ENCODE measurements at places on chromosomes 16 and 17.

DNA sequence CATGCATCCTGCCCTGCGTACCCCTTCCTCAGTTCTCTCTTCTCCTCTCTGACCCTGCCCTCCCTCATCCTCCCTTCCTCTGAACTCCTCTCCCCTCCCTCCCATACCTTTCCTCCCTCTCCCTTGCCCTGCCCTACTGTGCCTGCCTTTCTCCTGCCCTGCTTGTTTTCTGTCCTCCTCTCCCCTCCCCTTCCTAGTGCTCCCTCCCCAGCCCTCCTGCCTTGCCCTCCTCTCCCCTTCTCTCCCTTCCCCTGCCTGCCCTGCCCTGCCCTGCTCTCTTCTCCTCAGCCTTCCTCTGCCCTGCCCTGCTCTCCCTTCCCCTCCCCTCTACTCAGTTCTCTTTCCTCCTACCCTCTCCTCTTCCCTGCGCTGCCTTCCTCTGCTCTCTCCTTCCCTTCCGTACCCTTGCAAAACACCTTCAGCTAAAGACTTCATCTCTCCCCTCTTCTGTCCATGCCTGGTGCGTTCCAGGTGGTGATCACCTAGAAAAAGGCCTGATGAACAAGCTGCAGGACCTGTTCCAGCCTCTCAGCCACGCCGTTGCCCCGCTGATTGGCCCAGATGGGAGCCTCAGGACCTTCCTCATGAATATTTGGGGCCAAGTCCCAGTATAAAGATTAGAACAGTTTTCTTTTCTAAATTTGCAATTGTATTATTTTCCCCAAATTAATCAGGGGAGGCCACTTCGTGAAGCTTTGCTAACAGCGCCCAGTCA is 290.5 kb downstream of the CPPED1 start:
- DNase-seq, result no peak

DNA sequence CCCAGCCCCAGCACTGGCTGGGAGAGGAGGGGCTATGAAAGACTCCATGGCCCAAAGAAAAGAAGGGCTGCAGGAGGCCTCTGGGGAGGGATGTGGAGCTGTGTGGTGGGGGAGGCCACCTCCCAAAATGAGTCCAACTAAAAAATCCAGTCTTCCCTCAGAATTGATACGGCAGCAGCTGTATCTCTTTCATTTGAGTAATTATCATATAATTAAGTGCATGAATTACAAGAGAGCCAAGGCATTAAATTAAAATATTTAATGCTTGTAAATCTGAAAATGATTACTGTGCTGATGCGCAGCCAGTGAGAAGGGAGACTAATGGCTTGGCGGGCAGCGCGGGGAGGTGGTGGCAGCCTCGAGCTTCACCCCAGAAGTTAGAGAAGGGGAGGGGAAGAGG is 192.8 kb downstream of the C16orf78 start:
- no peak for DNase-seq

GRCh38 chr16:11118479-11118878 is 137.5 kb downstream of the SOCS1 start:
- DNase-seq, result no peak

DNA sequence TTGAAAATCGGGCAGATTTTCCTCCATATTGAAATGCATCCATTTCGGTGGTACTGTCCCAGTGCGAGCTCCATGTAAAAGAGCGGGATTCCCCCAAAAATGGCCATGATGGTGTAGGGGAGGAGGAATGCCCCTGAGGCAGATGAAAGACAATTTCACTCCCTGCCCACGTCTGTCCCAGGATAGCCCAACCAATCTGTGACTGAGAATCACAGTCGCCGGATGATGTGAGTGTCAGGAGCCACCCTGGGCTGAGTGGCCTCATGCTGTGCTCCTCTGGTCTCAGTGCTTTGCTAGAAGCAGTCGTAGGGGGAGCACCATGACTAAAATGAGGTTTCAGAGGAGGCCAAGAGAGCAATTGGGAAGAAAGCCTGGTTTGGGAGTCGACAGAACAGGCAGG is 16.7 kb downstream of the SLC6A4 start:
- no peak for DNase-seq

DNA sequence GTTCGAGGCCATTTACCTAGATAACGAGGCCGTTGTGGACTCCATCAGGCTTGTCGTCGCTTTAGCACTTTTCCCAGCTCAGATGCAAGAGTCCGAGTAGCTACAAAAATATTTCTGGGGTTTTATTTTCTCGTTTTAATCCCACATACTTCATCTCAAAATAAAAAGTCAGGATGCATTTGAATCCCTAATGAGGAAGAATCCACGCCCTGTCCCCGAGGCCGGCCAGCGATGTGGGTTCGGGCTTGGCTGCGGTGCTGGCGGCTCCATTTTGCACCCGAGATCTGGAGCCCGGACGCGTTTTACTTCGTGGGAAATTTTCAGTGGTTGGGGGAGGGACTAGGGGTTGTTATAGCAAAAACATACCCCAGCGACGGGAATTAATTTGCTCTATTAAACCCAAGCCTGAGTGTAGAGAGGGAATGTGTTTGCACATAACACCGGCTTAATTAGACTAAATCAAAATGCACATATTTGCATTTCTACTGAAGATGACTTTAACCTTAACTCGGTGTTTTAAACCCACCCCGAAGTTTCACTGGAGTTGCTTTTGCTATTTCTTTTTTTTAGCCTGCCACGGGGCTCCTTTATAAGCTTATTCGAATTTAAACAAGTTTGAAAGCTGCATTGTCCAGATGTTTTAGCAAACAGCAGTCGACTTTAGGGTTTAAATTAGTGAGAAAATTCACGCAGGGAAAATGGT is 4.8 kb downstream of the IRX5 start:
- no peak for DNase-seq

DNA sequence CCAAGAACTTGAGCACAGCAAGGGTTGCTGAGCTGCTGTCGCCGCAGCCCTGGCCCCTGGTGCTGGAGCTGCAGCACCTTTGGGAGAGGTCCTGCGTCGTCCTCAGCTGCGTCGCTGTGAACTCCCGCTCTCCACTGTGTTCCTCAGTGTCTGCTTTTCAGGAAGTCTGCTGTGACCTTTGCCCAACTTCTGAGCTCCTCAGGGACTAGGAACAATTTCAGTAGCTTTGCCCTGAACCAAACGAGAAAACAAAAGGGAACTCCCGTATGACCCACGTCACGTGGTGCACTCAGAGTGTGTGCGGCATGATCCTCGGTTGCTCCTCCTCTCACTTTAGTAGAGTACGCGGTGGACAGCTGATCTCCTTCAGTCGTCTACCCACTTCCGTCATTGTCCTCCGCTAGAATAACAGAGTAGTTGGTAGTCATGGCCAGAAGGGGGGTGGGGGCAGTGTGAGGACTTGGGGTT is 44.2 kb downstream of the WDR45B start:
- peak; percentile 56 for DNase-seq

- DNase-seq, result no peak
These were observed 2.1 kb upstream of the USP32 start for GRCh38 chr17:60393840-60394723.

DNA sequence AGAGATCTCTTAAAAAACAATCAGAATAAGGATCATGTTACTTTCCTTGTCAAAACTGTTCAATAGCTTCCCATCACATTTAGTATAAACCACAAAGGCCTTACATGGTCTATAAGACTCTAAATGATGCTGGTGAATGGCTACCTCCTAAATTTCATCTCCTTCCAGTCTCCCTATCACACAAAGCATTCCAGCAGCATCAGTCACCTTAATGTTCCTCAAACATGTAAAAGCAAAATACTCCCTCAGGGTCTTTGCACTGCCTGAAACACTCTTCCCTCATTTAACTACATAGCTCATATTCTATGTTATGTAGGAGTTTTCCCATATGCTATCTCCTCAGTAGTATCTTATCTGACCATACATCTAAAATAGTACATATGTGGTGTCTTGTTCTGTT is 53.5 kb upstream of the INTS2 start:
- DNase-seq, result no peak

DNA sequence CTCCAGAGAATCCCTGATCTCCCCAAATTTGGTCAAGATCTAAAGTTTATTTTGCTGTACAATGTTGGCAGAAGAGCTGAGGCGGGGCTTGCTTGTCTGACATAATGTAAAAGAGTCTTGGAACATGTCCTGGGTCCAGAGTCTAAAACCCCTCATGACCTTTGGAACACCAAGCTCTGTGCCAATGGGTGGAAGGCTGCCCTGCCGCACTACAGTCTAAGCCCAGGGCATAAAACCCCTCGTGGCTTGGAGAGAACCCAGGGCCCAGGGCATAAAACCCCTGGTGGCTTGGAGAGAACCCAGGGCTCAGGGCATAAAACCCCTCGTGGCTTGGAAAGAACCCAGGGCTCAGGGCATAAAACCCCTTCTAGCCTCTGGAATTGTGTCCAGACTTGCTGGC is 36.7 kb downstream of the CCDC57 start:
- no peak for DNase-seq

DNA sequence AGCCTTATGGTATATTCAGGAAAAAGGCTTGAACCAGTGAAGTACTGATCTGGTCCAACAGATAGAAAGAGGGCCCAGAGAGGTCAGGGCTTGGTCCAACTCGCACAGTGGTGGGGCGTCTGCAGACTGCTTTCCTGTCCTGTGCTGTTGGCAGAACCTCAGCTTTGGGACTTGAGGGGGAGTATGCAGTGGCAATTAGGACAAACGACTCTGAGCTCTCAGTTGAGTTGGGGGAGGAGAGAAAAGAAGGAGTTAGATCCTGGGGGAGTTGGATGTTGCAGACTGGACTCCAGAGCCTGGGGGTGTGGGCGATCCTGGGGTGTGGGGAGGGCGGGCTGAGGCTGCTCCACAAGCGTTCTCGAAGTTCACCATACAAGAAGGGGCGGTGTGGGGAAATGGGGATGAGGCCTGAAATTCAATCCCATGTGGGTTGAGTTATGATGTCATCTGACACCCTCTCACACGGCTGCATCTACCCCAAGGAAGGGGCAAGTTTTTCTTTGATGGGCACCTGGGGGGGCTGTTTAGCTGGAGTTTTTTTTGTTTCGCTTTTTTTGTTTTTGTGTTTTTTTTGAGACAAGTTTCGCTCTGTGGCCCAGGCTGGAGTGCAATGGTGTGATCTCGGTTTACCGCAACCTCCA is 14.6 kb downstream of the GRB7 start:
- DNase-seq, result no peak

GRCh38 chr16:86048882-86049585 is 150.1 kb downstream of the IRF8 start:
- no peak for DNase-seq

- DNase-seq, result no peak
These were observed 22.6 kb downstream of the SLC25A10 start for GRCh38 chr17:81734405-81735263.

DNA sequence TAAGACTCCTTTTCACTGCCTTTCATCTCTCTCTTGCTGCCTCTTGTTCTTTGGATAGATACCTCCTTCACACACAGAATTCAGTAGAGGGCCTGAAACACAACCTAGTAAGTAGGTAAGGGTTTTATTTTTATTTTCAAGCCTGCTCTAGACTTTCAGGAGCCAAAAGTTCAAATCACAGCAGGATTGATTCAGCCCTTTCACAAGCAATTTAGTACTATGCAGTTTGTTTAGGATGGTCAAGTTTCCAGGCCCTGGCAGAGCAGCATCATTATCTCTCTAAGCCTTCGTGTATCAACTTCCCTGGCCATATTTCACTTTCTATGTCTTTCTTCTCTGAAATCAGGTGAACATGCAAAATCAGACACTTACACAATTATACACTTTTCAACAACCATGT is 148.8 kb upstream of the CORO6 start:
- no peak for DNase-seq

DNA sequence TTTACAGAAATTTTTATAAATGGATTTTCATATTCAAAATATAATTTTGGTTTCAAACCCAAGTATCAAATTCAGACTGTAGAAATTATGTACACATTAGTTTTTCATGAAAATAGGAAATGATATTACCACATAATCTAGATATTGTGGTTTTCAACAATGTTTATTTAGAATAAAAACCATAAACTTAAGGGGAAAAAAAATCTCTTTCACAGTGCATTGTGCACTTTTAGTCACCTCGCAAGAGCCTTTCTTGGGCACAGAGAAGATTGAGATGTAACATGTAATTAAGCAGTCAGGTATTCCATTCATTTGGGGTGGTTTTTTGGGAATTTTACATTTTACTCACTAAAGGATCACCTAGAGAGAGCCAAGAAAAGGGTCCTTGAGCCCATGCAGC is 104.0 kb downstream of the TANC2 start:
- no peak for DNase-seq

- peak; percentile 26 for DNase-seq
These were observed 28.1 kb downstream of the HEATR3 start for GRCh38 chr16:50093607-50094539.

GRCh38 chr16:14531613-14532012 is 98.4 kb downstream of the PARN start:
- no peak for DNase-seq
